NCI-H2081 treated with DMSO at 0.1 percent for 48 hours (cell line): ENCODE measurements at places on chromosomes 4 and X.

DNA sequence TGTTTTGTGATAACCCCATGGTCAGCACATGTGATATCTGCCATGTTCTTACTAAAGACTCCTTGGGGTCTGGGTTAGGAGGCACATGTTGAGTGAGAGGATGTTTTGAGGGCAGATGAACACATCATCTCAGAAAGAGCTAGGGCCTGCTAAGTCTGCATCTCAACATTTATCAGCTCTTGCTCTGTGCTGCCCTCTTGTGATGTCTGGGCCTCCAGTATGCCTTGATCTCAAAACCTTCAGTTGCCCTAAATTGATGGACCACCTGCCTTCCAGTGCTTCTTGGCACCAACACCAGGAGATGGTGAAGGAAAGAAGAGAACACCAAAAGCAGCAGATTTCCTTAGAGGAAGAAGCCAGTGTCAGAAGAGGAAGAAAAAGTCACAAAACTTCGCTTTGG lies 22.5 kb downstream of the MID1 start:
- no peak for DNase-seq

- DNase-seq = no peak
These were observed 39.6 kb upstream of the TMPRSS11A start for GRCh38 chr4:68002906-68003305.

GRCh38 chr4:87844452-87844851 lies 11.7 kb downstream of the MEPE start:
- no peak for DNase-seq

- DNase-seq = no peak
These were observed 13.3 kb downstream of the CETN2 start for GRCh38 chrX:152817078-152817764.
